Activated gamma-delta T cell treated with anti-CD3 and anti-CD28 coated beads, Interleukin-2, amount 50 U/mL, for 16 hours (primary cell): ENCODE measurements at places on chromosomes 12 and 14.

DNA sequence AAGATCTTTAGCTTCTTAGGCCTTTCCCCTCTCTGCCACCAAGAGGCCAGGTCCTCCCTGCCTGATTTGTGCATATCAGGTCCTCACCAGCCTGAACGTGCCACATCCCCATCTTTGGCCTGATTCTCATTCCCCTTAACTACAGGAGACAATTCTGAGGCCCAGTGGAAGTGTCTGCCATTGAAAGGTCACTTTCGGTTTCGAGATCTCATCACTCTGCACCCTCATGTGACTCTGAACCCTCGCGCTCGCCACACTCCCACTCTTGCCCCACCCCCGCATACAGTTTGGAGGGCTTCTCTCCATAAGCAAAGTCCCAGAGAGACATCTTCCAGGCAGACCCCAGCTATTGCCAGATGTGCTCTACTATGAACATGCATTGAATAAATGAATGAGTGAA, 189.0 kb downstream of the NTF3 start:
- no peak for DNase-seq

DNA sequence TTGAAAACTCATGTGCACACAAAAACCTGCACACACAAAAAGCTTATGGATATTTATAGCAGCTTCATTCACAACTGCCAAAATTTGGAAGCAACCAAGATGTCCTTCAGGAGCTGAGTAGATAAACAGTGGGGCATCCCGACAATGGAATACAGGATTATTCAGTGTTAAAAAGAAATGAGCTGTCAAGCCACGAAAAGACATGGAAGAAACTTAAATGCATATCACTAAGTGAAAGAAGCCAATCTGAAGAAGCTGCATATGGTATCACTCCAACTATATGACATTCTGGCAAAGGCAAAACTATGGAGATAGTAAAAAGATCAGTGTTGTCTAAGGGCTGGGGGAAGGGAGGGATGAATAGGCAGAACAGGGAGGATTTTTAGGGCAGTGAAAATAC, 5.2 kb upstream of the TPCN1 start:
- DNase-seq = no peak

DNA sequence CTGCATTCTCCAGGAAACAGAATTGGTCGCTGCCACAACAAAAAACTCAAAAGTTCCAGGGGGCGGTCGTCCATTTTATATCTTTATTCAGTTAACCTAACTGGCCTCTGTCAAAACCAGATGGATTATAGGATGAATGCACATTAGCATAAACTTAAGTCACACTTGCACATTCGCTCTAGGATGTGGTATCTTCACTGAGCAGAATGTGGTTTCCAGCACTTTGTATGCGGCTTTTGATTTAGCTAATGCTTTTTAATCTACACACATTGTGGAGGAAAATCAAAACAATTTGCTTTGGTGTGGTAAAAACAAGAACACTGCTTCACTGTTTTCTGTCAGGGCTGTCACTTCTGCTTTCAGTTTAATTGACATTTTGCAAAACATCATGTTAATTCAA, 4.5 kb downstream of the TAS2R50 start:
- peak; percentile 13 for DNase-seq

DNA sequence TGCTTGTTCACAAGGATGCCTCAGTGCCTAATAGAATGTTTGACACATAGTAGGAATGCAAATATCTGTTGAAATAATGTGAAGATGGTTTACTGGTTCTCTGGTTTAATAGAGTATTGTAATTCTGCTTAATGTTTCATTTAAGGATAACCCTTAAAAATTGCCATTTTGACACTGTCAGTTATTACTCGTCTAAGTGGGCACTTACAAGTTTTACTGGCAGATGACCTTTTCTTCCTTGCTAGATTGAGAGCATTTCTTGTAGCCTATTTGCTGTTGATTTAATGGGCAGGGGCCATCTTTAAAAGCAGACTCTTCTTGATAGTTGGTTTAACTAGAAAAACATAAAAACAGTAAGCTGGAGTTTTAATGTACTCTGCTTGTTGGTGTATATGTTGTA, 1.9 kb downstream of the TMEM263 start:
- no peak for DNase-seq

- no peak for DNase-seq
Observed at GRCh38 chr14:106395456-106396050, 869.2 kb downstream of the TMEM121 start.

DNA sequence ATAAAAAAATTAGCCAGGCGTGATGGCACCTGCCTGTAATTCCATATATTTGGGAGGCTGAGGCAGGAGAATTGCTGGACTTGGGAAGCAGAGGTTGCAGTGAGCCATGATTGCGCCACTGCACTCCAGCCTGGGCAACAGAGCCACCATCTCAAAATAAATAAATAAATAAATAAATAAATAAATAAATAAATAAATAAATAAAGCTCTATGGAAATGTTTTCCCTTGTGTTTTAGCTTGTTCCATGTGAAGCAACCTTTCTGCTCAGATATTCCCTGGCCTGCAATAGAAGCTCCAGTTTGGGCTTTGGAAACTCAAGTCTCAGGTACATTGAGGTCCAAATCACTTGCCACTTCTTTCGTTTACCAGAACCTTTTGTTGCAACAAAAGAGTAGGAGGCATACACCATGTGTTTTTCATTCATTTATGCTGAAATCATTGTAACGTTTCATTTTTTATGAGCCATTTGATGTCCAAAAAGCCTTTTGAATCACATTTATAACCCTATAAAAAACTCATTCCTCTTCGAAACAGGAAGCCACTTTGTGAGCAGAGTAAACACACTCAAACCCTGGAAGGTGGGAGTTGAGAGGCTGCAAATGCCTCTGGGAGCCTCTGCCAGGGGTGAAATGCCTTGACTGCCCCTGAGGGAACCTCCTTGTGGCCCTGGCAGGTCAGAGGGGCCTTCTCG, 376.6 kb upstream of the TBX3 start:
- DNase-seq = no peak

DNA sequence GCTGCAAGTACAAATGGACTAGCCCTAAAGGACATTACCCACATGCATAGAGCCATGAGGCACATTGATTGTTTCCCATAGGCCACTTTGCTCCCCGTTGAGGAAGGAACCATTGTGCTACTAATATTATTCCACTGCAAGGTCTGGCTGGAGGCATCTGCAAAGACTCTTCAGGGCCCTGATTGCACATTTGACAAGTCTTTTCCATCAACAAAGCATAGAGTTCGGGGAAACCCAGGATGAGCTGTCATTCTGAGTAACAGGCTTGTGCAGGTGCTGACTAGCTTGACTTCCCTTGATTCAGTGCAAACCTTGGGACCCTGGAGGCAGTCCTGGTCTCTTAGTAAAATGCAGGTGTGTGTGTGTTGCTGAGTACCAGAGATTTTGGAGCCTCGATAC, 73.8 kb downstream of the SUSD6 start:
- DNase-seq = peak; percentile 29

DNA sequence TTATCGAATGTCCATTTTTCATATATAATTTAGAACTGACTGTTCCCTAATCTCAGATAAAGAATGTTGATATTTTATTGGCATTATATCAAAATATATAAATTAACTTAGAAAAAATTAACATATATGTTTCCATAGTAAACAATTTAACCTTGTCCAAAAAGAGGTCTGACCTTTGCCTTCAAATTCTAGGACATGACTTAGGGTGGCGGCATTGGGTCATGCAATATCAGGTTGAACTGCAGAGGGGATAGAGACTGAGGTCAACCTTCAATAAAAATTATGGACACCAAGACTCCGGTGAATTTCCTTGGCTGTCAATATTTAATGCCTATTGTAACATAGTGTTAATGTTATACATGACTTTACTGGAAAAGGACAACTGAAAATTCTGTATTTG, 199.8 kb downstream of the RPL10L start:
- DNase-seq = no peak

DNA sequence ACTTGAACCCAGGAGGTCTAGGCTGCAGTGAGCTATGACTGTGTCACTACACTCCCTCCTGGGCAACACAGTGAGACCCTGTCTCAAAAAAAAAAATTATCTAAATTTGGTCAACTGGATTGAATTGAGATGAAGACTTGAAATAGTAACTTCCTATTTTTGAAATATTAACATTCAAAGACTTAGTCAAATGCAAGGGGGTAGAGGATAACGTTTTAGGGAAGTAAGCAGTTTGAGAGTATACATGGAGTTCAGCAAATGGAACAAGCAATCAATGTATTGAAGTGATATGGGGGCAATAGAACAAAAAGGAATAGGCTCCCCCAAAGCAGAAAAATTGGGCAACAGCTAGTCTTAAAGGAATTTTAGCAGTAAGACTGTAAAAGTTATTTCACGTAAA, 4.6 kb upstream of the MFAP5 start:
- DNase-seq = no peak

- no peak for DNase-seq
Observed at GRCh38 chr12:638953-639557, 24.2 kb downstream of the NINJ2 start.

GRCh38 chr14:59438195-59438647, 27.0 kb downstream of the GPR135 start:
- no peak for DNase-seq
